ENCODE measurements at places on chromosomes 16 and 17. TPM values are rescaled to one million over a fixed set of nuclear protein-coding genes. Genes with fewer than 3 reads are reported as not detected.

GRCh38 chr16:67651847-67652246 is 6.9 kb downstream of the CARMIL2 start:
- DNase-seq = no peak

DNA sequence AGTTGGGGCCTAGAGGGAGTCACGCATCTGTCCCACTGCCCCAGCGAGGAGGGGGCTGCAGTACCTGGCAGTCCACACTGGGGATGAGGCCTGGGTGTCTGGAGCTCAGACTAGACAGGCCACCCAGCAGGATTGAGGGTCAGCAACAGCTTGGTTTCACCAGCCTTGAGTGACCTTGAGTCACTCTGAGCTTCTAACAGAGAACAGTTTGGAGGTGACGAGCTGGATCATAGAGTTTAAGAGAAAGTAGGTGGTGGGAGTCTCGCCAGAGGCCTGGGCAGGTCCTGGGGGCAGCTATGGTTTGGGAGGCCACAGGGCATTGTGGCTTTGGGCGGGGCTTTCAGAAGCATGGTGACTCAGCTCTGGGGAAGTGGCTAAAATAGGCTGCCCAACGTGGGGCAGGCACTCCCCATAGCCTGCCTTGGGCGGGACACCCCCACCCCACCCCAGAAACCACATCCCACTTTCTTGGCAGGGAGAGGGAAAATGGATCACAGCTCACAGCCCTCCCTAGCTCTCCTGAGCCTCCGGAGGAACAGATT is 20.5 kb downstream of the CDC42EP4 start:
- DNase-seq = no peak

DNA sequence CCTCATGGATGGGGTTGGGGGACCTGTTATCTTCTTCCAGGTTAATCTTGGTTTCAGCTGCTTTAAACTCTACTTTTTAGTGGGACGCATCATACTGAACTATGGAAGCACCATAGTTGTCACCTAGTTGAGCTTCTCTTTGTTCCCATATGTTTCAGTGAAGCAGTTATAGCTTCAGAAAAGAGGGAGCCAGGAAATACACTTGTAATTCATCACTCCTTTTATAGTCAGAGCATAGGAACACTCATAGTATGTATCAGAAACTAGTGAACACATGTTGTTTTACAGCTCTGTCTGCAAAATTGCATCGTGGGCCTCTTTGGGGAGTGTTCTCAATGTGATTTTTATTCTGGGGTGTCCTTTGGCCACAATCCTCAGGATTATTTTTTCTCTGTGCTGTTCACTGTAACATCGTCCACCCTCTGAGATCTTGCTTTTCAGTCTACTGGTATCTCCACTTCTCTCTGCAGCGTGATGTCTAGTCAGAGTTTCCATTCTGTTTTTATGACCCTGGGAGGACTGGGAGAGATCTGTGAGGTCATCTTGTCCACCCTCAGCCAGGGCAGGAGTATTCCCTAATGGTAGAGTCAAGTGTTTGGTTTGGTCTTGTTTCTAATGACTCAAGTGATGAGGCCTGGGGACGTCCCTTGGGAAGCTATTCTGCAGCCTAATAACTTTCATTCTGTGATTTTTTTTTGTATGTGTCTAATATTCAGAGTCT is 585.4 kb downstream of the WWOX start:
- DNase-seq = no peak

GRCh38 chr17:34237458-34237857 is 17.6 kb upstream of the CCL2 start:
- DNase-seq = no peak

DNA sequence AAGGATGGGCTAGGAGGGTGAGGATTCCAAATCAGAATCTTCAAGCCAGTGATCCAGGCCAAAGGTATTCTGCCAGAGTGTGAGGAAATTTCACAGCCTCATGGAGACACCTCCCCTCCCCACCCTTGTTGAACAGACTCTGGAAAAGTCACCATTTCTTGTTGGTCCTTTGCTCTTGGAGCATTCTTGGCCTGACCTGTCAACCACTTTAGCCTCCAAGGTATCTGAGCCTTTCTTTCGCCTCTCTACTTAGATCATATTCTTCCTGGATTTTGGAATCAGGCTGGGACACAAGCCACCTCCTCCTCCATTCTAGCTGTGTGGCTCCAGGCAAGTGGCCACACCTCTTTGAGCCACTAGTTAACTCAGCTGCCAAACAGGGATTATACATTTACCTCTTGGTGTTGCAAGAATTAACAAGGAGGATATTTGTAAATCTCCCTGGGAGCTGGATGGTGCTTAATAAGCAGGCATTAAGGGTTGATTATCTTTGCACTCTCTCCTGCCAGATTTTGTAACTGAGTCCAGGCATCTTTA is 193.5 kb downstream of the WWOX start:
- DNase-seq = no peak

DNA sequence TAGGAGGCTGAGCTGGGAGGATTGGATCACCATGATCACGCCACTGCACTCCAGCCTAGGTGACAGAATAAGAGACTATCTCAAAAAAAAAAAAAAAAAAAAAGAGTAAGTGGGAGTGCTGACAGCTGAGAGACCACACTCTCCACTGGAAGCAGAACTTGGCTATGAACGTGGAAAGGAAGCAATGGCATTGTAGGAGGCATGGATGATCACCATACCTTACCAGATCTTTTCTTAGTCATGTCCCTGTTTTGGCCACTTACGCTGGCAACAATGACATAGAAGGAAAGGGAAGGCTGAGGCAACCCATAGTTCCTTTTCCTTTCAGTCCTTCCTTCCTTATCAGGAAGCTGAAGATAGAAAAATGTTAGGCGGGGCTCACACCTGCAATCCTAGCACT is 3.7 kb upstream of the ATP1B2 start:
- DNase-seq = no peak

The CASKIN1 gene
- total RNA-seq = 9.4 TPM

The SPPL2C gene
- total RNA-seq = not detected

GRCh38 chr16:12210925-12211869 is 234.7 kb downstream of the SNX29 start:
- no peak for DNase-seq

DNA sequence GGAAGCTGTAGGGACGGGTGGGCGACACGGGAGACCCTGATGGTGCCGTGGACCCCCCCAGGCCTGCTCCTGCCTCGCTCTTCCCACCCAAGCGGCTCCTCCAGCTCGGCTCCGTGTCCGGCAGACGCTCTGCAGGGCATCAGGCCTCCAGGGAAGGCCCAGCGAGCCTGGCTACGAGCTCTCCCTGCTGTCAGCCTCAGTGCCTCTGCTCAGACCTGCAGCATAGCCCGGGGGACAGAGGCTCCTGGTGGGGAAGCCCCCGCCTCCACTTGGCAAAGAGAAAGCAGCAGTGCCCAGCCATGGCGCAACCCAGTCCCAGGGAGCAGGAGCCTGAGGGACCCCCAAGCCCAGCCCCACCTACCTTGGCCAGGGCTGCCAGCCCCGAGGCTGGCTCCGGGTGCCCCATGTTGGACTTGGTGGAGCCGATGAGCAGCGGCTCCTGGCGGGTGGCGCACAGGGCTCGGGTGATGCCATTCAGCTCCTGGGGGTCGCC is 5.9 kb downstream of the FASN start:
- no peak for DNase-seq

The TM4SF5 gene
- total RNA-seq = not detected

The CEP295NL gene
- total RNA-seq = 0.61 TPM

GRCh38 chr16:21226749-21227148 is 6.8 kb upstream of the ANKS4B start:
- DNase-seq = no peak

The MINK1 gene
- total RNA-seq = 105 TPM

The NHLRC4 gene
- total RNA-seq = 0.87 TPM

- no peak for DNase-seq
These were observed 12.1 kb upstream of the ALDOA start for GRCh38 chr16:30053376-30054015.

DNA sequence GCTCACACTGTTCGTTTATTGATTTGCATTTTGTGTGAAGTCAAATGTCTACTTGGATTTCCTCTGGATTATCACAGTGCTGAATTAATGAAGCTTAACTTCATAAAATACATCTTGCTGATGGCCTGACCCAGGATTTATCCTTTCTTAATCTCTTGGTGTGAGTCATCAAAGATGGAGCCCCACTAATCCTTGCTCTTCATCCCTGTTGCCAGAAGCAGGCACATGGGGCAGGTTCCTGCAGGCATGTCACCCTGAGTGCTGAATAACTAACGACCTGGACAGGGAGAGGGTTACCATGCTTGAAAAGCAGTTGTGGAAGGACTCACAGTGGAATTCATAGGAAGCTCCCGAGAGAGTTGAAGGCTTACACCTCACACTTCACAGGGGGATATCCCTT is 56.0 kb upstream of the FA2H start:
- no peak for DNase-seq

The GLP2R gene
- not detected for total RNA-seq

DNA sequence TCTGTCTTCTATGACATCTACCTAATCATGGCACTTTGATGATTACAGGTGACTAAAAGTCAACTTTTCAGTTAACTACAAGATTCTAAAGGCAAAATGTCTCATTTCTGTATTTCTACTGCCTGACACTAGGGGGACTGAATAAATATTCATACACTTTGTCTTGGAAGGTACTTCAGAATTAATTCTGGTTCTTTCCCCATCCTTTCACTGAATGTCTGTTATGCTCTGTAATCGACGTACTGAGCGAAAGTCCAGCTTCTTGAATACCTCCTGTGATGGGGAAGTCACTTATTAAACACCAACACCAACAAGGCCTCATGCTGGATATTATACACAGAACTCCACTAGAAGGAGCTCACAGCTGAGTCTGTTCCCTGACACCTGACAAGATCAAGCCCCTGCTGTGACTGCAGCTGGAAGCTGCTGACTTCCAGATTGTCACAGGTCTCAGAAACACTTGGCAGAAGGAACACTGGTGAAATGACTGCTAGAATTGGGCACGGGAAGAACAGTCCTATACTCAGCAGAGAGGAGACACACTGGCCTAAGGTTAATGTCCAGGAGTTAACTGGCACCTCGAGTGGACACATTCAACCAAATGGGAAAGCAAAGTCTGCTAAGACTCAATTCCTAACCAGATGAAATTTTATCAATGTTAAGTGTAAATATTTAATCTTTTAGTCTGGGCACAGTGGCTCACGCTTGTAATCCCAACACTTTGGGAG is 31.9 kb downstream of the CMC2 start:
- no peak for DNase-seq

Measured in WTC11 (cell line).